ENCODE measurements at places on chromosomes 3 and 15.

- no peak for DNase-seq
Observed at GRCh38 chr15:61684749-61685467, 375.3 kb downstream of the VPS13C start.

- no peak for DNase-seq
Observed at GRCh38 chr3:23904545-23904944, 12.2 kb downstream of the NKIRAS1 start.

DNA sequence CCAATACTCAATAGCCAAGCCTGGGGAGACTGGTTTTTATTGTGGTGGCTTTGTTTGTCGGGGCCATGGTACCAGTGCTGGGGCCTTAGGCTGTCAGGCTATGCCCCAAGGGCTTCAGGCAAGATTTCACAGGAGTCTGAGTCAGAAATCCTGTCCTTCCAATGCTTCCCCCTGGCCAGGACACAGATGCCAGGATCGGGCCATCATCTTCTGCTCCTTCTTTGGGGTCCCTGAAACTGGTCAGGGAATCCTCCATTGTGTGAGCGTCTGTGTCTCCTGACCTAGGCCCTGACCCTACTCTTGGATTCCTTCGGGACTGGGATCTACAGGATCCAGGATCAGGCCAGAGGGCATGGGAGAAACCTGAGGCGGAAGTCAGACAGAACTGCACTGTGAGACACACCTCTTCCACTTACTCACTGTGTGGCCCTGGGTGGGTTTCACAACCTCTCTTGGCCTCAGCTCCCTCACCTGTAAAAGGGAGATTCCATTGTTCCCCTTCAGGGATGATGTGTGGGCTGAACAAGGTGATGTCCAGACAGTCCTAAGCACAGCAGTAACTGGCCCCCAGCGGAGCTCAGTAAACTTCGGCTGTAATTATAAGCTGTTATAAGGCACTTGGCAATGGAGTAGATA is 292.7 kb downstream of the UACA start:
- no peak for DNase-seq

- no peak for DNase-seq
Observed at GRCh38 chr3:52481819-52482521, 13.2 kb upstream of the STAB1 start.

DNA sequence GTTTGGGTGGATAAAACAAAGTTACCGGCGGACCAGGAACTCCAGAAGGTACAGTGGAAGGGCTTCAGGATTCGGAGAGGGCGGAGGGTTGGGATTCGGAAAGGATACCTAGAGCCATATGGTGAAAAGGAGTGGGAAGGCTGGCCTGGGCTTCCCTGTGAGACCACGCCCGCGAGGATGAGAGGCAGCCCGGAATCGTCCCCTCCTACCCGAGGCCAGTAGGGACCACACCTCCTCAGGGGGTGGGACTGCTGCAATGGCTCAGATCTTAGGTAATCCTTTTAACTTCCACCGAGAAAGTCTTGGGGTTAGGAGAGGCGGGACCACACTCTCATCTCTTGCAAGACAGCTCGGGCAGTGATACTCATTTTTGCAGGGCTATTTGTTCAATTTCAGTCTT is 511.3 kb downstream of the OCA2 start:
- DNase-seq: no peak

DNA sequence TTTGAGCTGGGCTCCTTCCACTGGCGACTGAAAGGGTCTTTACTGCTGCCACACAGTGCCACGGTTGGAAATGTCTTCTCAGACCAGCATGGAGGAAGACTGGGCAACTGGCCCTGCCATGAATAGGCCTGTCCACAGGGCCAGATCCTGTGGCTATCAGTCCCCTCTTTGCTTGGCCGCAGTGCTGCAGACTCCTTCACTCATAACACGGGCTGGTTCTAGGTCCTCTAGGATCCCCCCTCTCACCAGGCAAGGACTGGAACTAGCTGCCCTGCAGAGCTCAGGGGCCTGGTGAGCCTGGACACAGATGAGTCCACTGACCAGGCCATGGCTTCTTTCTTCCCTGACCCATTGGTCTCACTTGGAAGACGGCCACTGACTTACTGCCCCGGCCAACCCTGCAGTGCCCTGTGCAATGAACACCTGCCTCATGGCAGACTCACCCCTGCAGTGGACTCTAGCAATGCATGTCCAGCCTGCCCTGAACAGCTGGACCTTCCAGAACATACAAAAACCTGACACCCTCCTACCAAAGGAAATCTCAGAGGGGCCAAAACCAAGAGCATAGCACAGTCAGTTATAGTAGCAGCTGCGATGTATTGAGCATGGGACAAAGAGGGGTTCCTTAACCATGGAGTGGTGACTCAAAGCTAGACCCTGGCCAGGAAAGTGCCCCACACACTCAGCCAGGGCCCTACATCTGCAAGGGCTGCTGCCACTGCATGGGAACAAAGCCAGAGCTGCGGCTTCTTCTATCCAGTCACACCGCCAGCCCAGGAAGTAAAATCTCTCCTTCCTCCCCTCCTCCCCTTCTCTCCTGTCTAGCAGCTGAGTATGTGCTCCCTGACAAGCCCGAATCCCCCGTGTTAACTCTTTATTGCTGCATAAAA is 72.1 kb upstream of the ITGA11 start:
- no peak for DNase-seq

DNA sequence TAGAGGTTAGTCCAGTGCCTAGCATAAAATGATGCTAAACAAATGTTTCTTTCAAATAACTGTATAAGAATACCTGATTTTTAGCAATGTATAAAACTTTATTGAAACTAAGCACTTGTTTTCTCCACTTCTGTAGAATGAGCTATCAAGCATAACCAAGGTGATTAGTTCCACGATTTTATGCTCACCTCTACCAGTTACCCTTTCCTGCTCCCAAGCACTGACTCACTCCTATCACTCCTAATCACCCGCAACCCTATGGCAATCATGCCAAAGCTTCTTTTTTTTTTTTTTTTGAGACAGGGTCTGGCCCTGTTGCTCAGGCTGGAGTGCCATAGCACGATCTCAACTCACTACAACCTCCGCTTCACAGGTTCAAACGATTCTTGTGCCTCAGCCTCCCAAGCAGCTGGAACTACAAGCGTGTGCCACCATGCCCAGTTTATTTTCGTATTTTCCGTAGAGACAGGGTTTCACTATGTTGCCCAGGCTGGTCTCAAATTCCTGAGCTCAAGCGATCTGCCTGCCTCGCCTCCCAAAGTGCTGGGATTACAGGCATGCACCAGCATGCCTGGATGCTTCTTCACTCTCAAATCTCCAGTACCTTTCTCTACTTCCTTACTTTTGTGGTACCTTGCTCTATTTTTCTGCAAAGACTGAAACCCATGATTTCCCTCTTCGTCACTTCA is 3.9 kb downstream of the HSPBAP1 start:
- no peak for DNase-seq

- DNase-seq: no peak
Observed at GRCh38 chr3:71062952-71063772, 520.4 kb downstream of the FOXP1 start.

- peak; percentile 7 for DNase-seq
Observed at GRCh38 chr15:32029862-32030781, at the start of gene CHRNA7. Gene CHRNA7 (plus strand): TSS chr15:32030515. CDS start chr15:32030595, 80 bp downstream.

DNA sequence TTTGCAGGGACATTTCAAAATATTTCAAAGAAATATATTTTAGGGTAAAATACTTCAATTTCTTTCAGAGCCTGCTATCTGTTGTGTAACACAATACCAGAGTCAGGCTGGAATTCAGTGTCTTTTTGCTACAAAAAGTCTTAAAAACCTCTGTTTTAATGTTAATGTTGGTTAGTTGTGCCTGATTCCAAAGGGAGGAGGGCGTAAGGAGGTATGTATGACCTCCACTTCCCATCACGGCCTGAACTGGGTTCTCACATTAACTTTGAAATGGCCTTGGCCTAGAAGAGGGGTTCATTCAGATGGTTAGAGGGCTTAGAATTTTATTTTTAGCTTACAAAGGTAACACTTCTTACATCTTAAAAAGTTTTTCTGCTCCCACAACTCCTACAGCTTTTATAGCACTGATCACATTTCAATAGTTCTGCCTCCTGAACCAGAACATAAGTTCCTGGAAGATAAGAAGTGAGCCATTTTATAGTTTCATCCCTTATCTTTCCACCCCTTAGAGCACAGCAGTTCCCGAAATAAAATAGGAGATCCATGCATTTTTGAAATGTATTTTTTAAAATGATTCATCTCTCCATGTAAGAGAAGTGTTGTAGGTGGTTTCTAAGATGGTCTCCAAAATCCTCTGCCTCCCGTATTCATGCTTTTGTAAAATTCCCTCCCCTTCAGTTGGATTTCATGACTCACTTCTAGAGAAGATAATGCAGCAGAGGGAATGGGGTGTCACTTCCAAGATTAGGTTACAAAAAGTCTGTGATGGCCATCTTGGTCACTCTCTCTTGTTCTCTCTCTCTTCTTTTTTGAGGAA is 543.1 kb upstream of the NECTIN3 start:
- no peak for DNase-seq

DNA sequence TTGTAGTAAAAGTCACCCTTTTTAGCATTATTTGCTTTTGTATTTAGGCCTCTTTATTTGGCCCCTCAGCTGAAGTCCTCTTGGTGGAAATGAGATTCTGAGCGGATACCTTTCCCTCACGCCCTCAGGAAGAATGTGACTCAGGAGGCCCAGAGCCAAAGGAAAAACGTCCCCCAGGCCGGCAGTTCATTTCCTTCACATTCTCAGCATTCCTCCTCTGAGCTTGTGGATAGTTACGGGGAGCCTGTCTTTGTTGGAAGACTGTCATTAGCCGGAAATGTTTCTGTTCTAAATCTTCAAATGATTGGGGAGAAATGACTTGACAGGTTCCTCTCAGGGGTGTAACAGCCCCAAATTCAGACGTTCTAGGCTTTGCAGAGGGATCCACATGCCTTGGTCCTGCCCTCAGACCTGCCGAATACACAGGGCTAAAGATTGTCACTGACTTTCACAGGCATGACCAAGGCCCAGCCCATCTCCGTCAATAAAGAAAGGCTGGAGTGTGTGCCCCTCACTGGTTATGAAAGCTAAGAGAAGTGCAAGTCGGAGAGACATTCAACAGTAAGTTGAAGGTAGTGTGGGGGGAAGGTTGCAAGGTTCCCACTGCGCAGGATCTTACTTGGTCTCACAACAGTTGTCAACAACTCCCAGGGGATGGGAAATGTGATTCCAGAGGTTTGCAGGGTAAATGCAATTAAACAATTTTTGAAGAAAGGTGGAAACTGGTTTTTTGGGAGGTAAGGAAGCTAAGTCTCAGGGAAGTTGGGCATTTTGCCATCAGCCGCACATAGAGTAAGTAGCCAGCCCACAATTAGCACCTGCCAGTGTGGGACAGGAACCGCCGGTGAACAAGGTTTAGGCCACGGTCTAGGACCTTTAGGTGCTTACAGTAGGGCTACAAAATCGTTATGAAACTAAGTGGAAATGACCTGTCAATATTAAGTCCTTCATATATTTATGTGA is 39.7 kb upstream of the MYZAP start:
- DNase-seq: peak; percentile 75

GRCh38 chr3:41418961-41419691 is 219.8 kb downstream of the CTNNB1 start:
- no peak for DNase-seq

- no peak for DNase-seq
Observed at GRCh38 chr3:15009167-15009566, 55.9 kb downstream of the MRPS25 start.

- no peak for DNase-seq
Observed at GRCh38 chr3:88235102-88235501, 85.3 kb downstream of the C3orf38 start.

GRCh38 chr3:139994891-139995290 is 59.9 kb downstream of the CLSTN2 start:
- DNase-seq: no peak

- no peak for DNase-seq
Observed at GRCh38 chr3:158120330-158120729, 10.4 kb downstream of the RSRC1 start.

- no peak for DNase-seq
Observed at GRCh38 chr3:140766465-140766864, 88.6 kb downstream of the TRIM42 start.

GRCh38 chr3:179526989-179527391 is 35.7 kb upstream of the ACTL6A start:
- DNase-seq: peak; percentile 52

- DNase-seq: no peak
Observed at GRCh38 chr15:84842781-84843180, 25.6 kb downstream of the ALPK3 start.

- no peak for DNase-seq
Observed at GRCh38 chr15:100292010-100292409, 49.8 kb downstream of the ADAMTS17 start.

DNA sequence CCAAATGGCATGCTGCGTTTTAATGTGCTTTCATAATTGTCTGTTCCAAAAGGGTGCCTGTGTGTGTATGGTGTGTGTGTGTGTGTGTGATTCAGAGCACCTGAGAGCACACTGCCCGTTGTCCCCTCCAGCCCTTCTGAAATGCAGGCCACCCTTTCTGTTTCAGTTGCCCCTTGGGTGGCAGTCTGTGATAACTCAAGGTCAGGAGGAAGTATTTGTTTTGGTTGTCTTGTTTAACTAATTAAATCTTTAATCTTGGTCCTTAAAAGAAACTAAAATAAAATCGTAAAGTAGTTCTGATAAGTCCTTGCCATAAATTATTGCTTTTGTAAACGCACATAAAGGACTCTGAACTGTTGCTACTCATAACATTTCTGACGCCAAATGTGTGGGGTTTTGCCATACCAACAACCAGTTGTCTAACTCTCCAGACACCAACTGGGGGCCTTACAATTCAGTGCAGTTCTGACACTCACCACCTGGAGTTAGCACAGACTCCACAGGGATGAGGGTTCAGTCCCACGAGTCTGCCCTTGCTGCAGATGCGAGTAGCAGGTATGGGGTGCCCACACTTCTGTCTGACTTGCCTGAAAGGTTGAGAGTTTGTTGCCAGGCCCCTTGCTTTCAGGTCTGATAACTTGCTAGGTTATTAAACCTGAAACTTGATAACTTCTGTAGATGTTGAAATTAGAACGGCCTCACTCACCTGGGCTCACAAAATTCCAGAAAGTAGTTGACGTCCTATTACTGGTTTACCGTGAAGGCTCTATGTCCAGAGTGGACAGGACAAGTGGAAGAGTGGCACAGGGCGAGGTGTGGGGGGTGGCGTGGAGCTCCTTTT is 157.3 kb downstream of the IGF1R start:
- no peak for DNase-seq

DNA sequence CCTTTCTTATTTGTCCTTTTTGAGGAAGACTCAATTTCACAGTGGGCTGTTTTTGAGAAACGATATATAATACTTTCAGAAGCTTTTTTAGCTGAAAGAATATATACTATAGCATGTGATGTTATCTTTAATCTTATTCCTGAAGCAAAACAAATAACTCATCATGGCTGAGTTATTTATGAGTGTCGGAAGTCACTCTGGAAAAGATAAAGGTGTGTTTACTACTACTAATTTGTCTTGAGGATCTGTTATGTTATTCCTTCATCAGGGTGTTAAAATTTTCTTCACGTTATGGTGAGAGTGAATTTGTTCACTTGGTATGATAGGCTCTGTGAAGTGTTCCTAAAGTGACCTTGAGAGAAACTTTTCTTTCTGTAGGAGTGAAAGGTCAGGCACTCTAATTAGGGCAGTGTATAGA is 4.7 kb downstream of the TCF12 start:
- no peak for DNase-seq

- no peak for DNase-seq
Observed at GRCh38 chr3:46948830-46949671, 27.5 kb downstream of the CCDC12 start.
